CD4-positive, alpha-beta T cell treated with Interleukin-10 for 1 hour (primary cell): ENCODE measurements at places on chromosomes 7 and 10.

GRCh38 chr10:121002586-121003205 lies 151.5 kb downstream of the WDR11 start:
- DNase-seq: no peak

GRCh38 chr7:31997423-31997822 lies 72.8 kb downstream of the PDE1C start:
- no peak for DNase-seq

GRCh38 chr10:33139181-33139646 lies 181.2 kb upstream of the ITGB1 start:
- peak; percentile 94 for DNase-seq

- DNase-seq: no peak
Measured at GRCh38 chr7:82578430-82578829, 134.9 kb upstream of the CACNA2D1 start.

- DNase-seq: no peak
Measured at GRCh38 chr7:155344270-155344617, 46.6 kb downstream of the INSIG1 start.

GRCh38 chr10:62426600-62426999 lies 52.4 kb downstream of the ZNF365 start:
- no peak for DNase-seq

- DNase-seq: no peak
Measured at GRCh38 chr7:87170828-87171227, 18.6 kb downstream of the DMTF1 start.

DNA sequence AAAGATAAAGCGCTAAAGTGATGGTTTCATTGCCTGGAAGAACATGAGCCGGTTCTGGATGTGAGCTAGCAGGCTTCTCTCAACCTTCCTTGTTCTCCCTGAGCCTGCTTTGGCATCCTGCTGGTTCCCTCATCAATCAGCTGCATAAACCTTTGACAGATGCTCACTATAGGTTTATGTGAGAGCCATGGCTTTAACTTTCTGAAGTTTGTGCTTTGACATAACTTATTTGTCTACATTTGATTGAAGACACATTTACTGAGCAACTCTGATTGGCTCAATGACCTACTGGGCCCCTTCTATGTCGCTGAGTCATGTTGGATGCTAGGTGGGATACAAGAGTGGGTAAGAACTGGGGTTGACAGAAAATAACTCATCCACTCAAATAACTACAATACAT lies 192.0 kb downstream of the ADAM12 start:
- DNase-seq: no peak

- no peak for DNase-seq
Measured at GRCh38 chr7:132592936-132593335, 16.7 kb upstream of the PLXNA4 start.

DNA sequence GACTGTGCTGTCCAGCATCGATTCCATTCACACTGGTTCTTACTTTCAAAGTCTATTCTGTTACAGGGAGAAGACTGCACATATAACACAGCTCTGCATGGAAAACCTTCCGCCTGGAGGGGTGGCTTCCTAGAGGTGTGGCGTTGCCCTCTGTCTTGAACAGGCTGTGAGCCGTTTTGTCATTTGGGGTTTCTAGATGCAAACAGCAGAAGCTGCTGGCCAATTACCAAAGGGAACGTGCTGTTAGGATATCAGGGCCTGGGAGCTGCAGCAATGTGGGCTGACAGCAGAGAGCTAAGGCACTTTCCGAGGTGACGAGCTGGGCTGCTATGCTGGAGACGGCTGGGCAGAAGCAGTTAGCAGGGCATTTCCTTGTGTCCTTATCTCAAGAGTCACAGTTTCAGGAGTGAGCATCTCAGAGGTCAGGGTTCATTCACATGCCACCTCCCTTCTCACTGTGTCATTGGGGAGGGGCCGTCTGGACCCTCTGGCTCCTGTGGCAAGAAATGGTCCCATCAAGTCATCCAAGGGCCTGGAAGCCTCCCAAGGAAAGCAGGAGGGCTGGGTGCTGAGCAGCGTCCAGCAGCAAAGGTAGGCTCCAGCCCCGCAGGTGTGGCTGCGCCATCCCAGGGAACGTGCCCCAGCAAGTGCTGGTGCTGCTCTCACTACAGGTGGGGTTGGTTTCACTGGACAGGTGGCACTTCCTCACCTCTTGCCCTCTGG lies 106.5 kb downstream of the WDR37 start:
- DNase-seq: no peak

GRCh38 chr10:23951841-23952240 lies 257.1 kb upstream of the KIAA1217 start:
- DNase-seq: no peak

- no peak for DNase-seq
Measured at GRCh38 chr10:30558411-30558810, 71.1 kb downstream of the LYZL2 start.

GRCh38 chr7:132398253-132398925 lies 177.9 kb downstream of the PLXNA4 start:
- no peak for DNase-seq

DNA sequence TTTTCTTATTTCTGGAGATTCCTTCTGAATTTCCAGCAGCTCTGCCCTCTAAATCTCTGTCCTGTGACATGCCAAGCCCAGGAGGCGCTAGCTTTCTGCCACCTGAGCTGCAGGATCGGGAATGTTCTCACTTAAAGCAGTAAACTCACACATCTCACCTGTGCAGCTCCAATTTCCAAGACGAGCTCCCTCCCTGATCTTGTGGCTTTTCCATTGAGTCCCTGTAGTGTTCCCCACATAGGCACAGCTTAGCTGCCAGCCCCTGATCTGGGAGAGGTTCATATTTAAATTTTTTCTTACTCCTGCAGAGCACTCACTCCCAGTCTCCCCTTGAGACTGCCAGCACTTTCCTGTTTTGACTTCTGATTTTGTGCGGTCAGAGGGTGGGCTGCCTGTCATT lies 479.3 kb downstream of the GLRX3 start:
- DNase-seq: no peak

- DNase-seq: no peak
Measured at GRCh38 chr7:80830010-80830409, 88.8 kb downstream of the SEMA3C start.

DNA sequence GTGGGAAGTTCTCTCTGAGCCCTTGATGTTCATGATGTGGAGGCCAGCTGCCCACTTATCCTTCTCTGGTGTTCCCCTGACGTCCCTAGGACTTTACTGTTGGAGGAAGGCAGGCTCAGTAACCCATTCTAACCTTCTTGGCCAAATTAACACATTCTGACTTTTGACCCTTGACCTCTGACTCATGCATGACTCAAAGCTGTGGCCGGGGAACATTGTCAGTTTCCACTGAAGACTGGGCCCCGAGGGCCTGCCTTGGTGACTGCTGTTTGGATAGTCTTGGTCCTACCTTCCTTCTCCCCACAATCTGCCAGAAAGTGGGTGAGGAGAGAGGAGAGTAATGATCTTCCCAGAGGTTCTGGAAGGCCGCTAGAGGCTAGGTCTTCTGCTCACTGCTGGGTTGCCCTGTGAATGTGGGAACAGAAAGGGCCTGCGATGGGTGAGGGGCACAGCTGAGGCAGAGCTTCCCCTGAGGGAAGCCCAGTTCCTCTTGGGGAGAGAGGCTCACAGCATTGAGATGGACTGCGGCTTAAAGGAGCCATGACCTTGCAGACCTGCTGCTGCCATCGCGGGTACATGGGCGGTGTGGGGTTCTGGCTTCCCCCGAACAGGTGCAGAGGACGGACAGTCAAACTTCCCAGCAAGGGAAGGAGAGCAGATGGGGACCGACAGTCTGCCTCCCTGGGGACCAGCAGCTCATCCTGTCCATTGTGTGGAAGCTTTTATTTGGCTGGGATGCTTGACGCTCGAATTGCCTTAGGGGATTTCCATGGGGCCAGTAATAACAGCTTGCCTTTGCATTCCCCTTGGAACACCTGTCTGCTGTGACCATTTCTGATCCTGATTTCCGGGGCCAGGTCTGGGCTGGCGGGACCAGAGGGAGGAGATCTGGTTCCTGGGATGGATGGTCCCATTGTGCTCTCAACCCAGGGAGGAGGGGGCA lies 43.8 kb downstream of the ADAMTS14 start:
- no peak for DNase-seq

- DNase-seq: peak; percentile 55
Measured at GRCh38 chr7:151342102-151342646, 562 bp downstream of the NUB1 start.

GRCh38 chr10:129524936-129525335 lies 57.9 kb downstream of the MGMT start:
- no peak for DNase-seq

- DNase-seq: no peak
Measured at GRCh38 chr10:87740254-87740655, 77.8 kb downstream of the ATAD1 start.

DNA sequence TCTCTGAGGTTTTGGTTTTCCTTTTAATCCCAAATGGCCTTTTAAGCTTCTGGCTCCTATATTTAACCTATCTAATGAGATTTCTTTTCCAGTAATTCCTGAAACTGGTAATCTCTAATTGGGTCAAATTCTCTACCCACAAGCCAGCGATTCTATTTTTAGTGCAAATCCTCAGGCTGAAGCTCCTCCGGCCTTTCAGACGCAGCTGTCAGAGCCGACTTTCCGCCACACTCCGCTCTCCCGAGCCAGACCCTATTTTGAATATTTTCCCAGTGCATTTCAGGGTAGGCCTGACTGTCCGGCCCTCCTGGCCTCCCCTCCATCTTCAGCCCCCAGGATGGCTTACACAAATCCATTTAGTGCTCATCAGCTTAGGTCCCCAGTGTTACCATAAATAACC lies 9.7 kb upstream of the ADCY1 start:
- DNase-seq: no peak

- no peak for DNase-seq
Measured at GRCh38 chr7:107171496-107171895, 2.7 kb downstream of the HBP1 start.

DNA sequence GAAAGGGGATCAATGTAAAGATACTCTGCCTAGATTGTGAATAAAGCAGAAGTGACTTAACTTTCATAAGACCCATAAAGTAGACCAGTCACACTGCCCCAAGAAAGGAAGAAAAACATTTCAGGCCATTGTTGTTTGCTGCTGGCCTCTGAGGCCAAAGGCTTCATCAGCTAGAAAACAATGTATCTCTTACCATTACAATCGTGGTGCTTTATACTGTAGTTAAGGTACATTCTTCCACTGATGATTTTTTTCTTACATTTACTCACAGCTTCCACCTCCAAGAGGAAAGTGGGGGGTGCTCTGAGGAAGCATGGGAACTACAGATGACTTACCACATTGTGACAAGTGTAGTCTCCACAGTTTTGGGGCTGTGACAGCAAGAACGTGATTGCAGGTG lies 68.6 kb downstream of the NRG3 start:
- DNase-seq: no peak

- DNase-seq: no peak
Measured at GRCh38 chr7:69982197-69982596, 383.9 kb downstream of the AUTS2 start.

GRCh38 chr7:103613655-103614642 lies 167.9 kb upstream of the SLC26A5 start:
- DNase-seq: no peak

- no peak for DNase-seq
Measured at GRCh38 chr10:3264161-3264761, 91.7 kb upstream of the PITRM1 start.

DNA sequence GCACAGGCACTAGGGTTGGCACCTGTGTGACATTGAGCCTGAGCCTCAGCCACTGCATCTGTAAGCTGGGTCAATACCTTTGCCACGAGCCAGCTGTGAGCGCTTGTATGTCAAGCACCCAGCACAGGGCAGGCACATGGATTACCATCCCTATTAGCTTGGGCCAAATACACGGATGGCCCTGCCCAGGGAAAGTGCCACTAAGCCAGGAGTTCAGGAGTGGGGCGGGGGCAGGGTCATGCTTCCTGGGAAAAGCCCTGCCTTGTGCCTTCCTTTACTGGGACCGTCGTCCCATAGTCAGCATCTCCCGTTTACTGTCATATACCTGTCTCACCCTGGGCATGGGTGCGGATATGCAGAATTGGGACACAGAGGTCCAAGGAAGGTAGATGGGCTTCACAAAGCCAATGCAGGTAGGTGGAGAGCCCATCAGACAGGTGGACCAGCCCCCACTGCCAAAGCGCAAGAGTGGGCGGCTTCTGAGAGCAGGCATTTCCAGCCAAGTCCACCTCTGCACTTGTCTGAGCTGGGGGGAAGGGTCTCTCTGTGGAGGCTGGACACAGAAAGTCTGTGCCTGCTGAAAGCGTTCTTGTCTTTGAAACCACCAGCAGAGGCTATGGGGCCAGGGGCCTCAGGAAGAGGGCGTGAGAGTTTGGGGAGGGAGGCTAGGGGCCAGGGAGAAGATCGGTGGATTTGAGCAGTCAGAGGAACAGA lies 72.6 kb downstream of the VWA2 start:
- DNase-seq: no peak

- DNase-seq: no peak
Measured at GRCh38 chr7:41588341-41588740, 114.5 kb downstream of the INHBA start.

DNA sequence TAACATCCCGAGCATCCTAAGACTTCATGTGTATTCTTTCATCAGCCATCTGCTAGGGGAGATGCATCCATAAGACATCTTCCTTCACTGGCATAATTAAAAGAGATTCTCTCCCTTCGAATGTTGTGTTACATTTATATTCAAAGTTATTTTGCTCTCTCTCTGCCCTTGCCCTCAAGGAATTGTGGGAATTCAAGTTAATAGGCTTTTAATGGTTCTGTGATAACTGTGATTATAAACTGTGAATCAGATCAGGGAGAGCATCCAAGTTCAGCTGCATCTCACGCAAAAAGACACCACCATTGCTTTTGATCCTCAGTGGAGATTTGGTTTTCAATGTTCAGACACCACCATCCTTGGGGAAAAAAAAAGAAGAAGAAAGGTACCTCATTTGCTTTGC lies 9.2 kb upstream of the TEX36 start:
- no peak for DNase-seq

- peak; percentile 57 for DNase-seq
Measured at GRCh38 chr10:8043569-8044306, 10.8 kb upstream of the GATA3 start.

GRCh38 chr7:148050492-148051158 lies 539.9 kb upstream of the C7orf33 start:
- DNase-seq: no peak

- no peak for DNase-seq
Measured at GRCh38 chr7:69067397-69067796, 530.9 kb upstream of the AUTS2 start.

DNA sequence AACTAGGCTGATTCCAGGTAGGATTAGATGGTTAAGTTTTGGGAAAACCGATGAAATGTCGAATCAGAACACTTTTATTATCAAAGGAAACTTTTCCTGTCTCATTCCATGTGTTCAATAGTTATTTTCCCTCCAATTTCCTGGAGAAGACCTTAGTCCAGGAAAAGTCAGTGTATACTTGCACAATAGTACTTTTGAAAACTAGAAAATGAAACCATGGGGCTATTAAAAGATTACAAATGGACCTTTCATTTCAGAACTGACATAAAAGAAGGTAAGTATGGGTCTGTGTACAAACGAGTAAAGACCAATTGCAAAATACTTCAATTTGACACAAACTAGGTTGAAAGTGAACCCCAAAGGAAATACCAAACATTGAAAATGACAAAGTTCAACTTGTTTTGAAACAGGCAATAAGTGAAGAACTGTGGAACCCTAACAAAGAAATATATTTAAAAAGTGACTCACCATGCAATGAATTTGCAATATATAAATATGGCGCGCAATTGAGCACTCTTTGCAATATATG lies 2.1 kb downstream of the AVPI1 start:
- DNase-seq: no peak
